ENCODE measurements at places on chromosomes 1 and 21.

- DNase-seq: peak; percentile 17
These were observed 315.4 kb downstream of the DSCAM start for GRCh38 chr21:40531431-40532110.

- no peak for DNase-seq
These were observed 7.4 kb upstream of the TENT5C start for GRCh38 chr1:117598489-117598888.

DNA sequence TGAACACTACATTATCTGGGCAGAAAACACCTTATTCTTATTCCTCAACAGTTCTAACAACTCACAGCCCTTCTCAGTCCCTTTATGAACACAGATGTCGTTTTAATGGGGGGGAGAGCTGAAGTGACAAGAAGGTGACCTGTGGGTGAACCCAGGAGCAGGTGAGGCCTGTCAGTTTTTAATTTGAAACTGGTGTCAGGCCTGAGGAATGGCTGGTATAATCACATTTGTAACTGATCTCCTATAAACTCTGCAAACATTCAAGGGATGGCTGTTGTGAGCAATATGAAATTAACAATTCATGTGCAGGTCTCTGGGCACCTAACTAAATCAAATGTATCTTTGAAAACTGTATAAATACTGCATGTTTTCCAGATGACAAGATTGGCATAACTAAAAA lies 362.1 kb upstream of the NR5A2 start:
- DNase-seq: no peak

DNA sequence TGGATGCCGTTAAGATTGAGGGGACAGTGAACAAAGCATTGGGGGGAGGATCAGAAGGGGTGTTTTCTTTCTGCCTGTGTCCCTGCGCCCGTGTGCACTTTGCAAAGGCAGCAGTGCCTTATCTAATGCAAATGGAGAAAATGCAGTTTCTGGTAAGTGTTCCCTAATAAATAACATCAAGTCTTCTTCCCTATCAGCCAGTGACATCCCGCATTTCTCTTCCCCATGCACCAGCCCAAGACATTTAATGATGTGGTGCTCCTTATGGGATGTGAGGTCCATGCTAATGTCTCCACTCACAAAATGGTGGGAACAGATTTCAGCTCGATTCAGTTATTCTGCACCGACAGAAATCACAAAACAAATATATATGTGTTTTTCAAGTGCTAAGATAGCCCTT lies 111.8 kb downstream of the PBX1 start:
- DNase-seq: no peak

DNA sequence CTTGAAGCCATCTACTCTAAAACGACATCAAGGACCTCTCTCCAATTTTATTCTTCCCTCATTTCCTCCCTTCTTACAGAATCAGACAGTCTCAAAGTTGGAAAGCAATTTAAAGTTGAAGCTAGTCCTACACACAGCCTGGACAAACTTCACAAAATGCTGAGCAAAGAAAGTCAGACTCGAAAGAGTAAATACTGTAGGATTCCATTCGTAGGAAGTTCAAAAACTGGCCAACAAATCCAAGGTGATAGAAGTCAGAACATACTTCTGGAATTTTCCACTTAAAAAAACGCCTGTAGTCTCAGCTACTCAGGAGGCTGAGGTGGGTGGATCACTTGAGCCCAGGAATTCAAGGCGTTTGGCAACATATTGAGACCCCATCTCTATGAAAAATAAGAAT lies 19.6 kb downstream of the SYF2 start:
- DNase-seq: no peak

- DNase-seq: peak; percentile 75
These were observed 82.4 kb upstream of the COL11A1 start for GRCh38 chr1:103190766-103191165.

DNA sequence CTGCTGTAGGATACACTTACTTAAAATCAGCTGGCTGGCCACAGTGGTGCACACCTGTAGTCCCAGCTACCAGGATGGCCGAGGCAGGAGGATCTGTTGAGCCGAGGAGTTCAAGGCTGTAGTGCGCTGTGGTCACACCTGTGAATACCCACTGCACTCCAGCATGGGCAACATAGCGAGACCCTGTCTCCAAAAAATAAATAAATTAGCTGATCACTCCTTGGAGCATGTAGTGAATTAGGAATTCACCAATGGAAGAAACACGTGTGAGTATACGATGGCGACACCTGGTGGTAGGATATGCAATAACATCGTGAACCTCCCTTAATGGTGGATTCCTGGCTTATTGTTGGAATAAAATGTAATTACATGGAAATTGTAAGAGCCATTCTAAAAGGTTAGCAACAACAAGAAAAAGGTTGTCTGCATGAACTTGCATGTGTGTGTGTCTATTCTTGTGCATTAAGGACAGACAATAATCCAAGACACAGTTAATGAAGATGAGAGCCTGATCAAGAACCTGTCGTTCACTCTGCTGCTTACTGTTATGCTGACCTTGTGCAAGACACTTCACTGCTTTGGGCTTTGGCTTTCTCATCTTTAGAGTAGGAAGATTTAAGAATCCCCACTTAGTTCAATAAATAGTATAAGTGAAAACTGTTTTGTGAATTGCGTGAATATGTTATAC lies 38.6 kb upstream of the COX20 start:
- DNase-seq: peak; percentile 60

DNA sequence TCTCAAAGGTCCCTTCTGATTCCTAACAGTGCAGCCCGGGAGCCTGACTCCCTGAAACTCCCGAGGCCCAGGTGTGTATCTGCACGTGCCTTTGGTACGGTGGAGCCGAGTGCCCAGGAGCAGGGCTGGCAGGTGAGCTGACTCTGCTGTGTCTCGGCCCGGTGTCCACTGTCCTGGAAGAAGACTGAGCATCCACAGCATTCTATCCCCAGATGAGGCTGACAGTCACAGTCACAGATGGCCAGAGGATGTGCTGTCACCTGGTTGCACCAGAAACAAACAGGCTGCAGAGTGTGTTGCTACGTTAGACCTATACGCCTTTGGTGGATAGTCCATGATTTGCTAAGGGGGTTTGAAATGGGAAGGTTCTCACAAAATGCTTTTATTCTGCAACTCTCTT lies 9.8 kb downstream of the ETV3L start:
- DNase-seq: no peak

DNA sequence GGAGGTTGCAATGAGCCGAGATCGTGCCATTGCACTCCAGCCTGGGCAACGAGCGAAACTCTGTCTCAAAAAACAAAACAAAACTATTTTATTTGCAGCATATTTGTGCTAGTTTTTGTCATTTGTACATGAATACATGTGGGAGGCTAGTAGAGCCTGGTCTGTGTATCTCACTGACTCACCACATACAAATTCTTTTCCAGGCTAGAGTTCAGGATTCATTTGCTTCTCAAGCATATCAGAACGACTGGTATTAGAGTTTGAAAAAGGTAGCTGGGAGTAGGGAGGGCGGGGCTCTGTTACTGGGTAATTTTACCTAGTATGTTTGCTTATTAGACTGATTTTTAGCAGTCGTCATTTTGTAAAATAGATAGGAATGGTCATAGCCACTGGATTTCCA lies 4.5 kb upstream of the TOR3A start:
- DNase-seq: peak; percentile 20

DNA sequence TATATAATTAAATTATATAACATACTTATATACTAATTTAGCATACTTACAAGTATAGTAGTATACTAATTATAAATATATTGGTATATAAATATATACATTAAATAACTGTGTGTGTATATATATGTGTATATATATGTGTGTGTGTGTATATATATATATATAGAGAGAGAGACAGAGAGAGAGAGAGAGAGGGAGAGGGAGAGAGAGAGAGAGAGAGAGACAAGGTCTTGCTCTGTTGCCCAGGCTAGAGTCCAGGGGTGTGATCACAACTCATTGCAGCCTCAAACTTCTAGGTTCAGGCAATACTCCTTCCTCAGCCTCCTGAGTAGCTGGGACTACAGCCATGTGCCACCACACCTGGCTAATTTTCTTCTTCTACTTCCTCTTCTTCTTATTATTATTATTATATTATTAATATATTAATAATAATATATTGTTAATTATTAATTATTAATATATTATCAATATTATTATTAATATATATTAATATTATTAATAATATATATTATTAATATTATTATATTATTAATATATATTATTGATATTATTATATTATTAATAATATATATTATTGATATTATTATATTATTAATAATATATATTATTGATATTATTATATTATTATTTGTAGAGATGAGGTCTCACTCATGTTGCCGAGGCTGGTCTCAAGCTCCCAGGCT lies 185.5 kb downstream of the CRB1 start:
- DNase-seq: no peak

- no peak for DNase-seq
These were observed 246.5 kb downstream of the TOMM20 start for GRCh38 chr1:234881893-234882771.

GRCh38 chr1:16174261-16174868 lies 18.5 kb upstream of the EPHA2 start:
- no peak for DNase-seq

GRCh38 chr1:222049176-222049575 lies 307.3 kb upstream of the DUSP10 start:
- no peak for DNase-seq

DNA sequence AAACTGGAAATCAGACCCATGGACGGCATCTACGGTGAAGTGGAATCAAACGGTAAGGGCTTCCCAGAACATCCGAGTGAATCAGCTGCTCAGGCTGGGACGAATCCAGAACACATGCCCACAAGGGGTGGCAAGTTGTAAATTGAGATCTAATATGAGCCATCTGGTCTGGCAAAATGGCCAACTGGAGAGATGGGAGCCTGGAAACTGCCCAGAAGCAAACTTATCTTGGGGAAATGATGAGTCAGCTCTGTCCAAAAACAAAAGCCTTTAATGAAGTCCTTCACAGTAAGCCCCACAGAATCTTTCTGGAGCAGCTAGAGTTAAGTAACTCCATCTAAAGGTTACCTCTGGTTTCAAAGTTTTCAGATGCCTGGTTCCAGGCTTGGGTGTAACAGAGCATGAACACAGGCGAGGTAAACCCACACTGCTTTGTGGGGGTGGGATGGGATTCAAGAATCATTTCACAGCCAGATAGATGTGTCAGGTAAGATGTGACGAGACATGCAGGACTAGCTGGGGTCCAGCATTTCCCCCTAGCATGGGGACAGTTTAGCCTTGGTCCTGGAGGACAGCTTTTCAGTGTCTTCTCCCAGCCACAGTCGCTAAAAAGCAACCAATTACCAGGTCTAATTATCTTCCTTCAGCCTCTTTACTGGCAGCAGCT lies 10.5 kb upstream of the SRP9 start:
- peak; percentile 94 for DNase-seq

- peak; percentile 56 for DNase-seq
These were observed 31.3 kb downstream of the NCMAP start for GRCh38 chr1:24586970-24587820.

GRCh38 chr1:29416267-29417146 lies 180.2 kb downstream of the PTPRU start:
- no peak for DNase-seq

- DNase-seq: no peak
These were observed 1018.5 kb downstream of the ADGRL2 start for GRCh38 chr1:82819234-82819633.

DNA sequence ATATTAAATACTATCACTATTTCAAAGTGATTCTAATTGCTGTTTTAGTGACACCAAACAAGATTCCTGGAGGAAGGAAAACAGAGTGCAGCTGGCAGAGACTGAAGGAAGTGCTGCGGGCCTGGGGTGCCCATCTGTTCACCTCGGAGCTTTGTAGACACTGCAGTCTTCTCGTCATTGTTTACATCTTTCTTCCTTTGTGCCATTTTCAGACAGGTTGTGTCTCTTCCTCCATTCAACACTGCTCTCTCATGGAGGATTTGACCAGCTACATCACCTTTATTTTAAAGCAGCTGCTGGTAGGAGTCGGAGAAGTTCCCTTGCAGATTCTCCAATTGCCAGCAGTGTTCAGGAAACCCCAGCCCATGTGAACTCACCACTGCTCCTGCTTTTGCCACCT lies 37.3 kb downstream of the ABCA4 start:
- no peak for DNase-seq

DNA sequence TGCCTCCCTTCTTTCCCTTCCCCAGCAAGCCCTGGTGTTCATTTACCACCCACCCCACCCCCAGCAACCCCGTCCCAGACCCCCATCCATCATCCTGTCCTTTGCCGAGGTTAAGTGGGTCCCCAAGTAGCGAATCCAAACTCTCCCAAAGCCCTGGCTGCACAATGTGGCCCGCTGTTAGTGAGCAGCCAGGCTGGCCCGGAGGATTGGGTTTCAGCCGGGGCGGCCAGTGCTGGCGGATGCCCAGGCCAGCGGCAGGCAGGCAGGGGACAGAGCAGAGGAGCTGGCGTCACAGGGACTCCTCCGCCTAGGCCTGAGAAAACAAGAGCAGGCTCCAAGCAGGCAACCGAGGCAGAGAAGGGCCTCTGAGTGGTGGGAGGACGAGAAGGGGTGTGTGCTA lies 61.4 kb downstream of the EPHB2 start:
- DNase-seq: no peak

DNA sequence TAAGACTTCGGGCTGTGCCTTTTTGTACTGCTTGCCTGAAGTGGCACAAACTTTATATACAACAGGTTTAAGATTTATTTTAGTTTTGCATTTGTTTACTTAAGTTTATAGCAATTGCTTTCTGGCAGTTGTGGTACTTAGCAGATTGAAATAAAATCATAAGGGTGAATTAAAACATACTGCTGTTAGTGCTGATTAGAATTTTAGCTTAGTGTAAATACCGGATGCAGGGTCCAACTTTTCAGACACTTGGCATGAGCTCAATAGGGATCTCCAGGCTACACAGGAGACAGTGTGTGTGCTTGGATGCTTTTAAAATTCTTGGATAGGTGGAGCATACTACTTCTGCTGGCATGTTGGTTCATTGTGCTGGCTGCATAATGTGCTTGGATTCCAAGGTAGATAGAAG lies 159.6 kb downstream of the NFIA start:
- no peak for DNase-seq

DNA sequence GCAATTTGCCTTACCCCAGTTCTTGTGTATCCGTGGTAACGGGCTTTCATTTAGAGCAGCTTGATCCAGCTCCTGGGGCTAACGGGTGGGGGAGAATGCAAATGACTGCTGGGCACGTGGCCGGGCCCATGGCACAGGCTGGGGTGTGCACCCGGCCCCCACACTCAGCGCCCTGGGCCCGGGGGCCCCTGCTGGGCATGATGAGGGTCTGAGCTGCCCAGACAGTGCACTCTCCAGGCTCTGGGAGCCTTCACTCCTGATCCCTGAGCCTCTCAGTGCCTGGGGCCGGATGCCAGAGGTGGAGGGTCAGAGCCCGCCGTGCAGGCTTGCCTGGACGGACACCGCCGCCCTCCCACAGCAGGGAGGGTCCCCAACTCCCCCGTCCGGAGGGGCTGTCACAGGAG lies 20.1 kb upstream of the PEX10 start:
- no peak for DNase-seq

- DNase-seq: no peak
These were observed 52.6 kb downstream of the ADARB1 start for GRCh38 chr21:45126983-45127382.

DNA sequence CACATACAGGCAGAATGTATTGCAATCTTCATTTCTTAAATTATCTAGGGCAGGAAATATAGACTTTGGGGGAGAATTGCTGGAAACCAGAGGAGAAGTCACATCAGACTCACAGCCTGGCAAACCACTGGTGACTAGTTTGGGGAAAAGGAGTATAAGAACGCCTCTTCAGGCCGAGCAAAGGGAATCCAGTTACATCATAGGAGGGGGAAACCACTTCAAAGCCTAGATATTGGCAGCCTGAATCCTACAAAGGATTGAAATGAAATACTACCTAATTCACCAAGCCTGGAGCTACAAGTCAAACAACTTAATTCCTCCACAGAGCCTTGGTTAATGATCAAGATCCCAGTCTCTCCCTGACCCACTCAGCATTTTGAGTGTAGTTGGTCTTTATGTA lies 121.7 kb downstream of the SLC30A10 start:
- DNase-seq: peak; percentile 50

GRCh38 chr21:16046656-16047330 lies 317.0 kb downstream of the USP25 start:
- DNase-seq: peak; percentile 37

Data from fibroblast of upper back skin (primary cell).